ENCODE measurements at places on chromosomes 7 and 10.

DNA sequence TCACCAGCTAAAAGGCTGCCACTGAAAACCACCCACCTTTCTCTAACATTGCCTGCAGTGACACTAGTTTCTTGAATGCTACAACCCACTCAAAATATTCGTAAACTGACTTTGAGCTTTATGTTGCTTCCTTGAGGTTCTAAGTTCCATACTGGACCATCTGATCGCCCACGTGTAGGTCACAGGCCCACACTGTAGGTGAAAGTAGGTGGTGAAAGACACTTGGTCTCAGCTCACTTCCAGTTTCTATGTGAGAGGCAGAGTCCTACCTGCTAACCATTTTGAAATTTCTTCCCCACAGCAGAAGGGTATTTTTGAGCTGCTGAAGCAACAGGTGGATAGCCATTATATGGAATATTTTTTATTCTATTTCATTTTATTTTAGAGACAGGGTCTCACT lies 97.3 kb downstream of the MYO3A start:
- DNase-seq = no peak

- no peak for DNase-seq
Measured at GRCh38 chr10:10959666-10960065, 58.0 kb upstream of the CELF2 start.

DNA sequence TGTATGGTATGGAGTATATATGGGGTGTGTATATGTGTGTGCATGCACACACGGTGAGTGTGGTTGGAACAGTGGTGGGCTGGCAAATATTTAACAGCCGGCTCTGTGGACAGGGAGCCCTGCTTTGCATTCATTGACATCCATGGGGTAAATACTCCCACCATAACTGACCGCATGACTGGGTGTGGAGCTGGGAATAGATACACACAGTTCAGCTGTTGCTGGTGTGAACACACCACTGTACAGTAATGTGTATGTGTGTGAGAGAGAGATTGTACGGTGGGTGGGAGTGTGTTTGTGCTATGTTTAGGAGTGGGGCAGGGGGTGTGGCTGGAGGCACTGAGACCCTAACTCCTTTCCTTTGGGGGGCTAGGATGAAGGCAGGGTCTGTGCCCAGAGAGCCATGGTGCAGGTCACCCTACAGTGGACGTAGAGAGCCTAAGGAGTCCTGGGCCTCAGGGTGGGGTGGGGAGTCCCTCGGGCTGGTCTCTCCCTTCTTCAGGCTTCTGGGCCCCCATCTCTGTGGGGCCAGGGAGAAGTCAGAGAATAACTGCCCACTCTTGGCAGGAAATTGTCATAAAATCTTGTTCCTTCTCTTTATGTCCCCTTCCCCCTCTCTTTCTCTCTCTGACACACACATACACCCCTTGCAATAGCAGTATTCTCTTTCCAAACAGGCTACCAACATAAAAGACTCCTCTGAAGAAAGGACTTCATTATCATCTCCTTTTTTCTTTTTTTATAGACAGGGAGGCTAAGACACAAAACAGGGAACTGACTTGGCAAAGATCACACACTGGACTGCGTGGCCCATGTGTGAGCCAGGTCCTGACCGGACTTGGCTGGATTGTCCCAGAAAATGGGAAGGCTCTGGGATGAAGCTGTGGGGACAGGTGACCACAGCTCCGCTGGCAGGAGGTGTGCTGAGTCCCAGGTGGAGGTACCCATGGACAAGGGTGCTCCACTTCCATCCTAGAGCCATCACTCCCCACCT lies 3.2 kb downstream of the SFRP5 start:
- no peak for DNase-seq

- no peak for DNase-seq
Measured at GRCh38 chr10:117638200-117638599, 95.7 kb downstream of the EMX2 start.

DNA sequence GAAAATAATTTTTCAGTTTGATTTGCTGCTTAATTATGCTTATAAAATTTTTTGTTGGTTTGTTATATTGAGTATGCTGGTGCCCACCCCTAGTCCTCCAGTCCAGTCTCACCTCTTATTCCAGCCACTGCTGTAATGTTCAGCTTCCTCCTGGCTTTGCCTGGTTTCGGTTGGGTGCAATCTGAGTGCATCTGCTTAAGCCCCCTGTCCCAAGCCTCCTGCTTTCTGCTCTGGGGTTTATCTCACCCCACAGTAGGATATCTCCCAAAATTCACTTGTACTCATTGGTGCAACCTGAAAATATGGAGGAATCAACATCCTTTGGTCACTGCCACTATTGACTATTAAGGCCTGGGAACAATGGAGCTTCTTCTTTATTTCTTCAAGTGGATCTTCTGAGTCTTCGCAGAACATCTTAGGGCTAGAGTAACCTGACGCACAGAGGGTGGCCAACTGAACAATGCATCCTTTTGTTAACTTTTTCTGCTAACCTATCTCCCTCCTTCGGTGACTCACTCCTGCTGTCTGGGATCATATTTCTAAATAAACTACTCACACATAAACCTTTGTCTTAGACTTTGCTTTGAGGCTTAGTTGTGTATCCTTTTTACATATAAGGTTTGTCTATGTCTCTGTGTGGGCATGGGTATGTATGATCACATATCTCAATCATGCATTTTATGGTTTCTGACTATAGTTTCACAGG lies 19.1 kb upstream of the SOSTDC1 start:
- DNase-seq = no peak

- DNase-seq = peak; percentile 67
Measured at GRCh38 chr7:24979470-24979862, 512 bp downstream of the OSBPL3 start.

DNA sequence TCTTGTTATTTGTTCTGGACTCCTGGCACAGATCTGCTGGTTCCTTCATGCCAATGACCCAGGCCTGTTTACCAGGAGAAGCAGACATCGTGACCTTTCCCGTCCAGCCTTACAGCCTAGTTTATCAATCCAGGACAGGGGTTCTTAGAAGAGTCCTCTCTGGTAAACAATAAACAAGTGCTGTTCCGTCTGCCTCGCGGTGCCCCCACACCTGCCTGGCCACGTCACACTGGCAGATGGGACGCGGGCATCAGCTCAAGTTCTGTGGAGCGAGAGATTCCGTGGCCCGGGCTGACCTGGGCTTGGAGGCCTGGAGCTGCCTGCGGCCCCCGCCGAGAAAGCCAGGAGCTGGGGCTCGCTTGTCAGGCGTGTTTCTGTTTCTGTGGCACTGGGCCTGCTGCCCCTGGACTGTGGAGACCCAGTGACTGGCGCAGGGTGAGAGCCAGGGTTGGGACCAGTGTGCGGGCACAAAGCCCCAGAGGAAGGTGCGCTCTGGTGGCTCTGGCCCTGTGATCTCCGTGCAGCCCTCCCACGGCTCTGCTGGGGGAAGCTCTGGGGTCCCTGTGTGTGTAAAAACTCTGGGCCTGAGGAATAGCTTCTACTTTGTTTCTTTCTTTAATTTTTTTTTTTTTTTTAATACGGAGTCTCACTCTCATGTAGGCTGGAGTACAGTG lies 28.4 kb upstream of the PFKFB3 start:
- DNase-seq = no peak

Measured in stimulated activated CD4-positive, alpha-beta T cell treated with anti-CD3 and anti-CD28 coated beads, TNF-alpha, amount 100 ng/mL, for 4 hours (primary cell).